ENCODE measurements at places on chromosomes 7 and 10. TPM values are rescaled to one million over a fixed set of nuclear protein-coding genes. Genes with fewer than 3 reads are reported as not detected.

GRCh38 chr10:54487743-54488142, 313.3 kb downstream of the PCDH15 start:
- DNase-seq: no peak
- H3K4me3 ChIP-seq: no peak overlapping the region
- no peaks in the 10 kb centered on the region for H3K36me3 ChIP-seq
- no peaks in the 10 kb centered on the region for H3K4me1 ChIP-seq
- H3K27ac ChIP-seq: no peak overlapping the region
- no peaks in the 10 kb centered on the region for H3K27me3 ChIP-seq

GRCh38 chr7:134948736-134949135, 37.6 kb upstream of the AGBL3 start:
- no peak overlapping the region for H3K4me3 ChIP-seq
- no peaks in the 10 kb centered on the region for H3K4me1 ChIP-seq
- peaks cover 1% of the 10 kb centered on the region for H3K27me3 ChIP-seq

DNA sequence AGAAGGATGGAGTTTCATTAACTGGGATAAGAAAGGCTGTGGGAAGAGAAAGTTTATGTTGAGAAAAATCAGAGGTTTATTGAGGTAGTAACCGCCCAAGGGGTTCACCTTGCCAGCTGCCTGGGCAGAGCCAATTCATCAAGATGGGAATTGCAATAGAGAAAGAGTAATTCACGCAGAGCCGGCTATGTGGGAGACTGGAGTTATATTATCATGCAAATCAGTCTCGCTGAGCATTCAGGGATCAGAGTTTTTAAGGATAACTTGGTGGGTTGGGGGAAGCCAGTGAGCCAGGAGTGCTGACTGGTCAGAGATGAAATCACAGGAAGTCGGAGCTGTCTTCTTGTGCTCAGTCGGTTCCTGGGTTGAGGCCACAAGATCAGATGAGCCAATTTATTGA, 70.6 kb downstream of the MALRD1 start:
- no peak overlapping the region for H3K4me3 ChIP-seq
- DNase-seq: peak; percentile 47
- H3K36me3 ChIP-seq: no peaks in the 10 kb centered on the region
- peaks cover 7% of the 10 kb centered on the region for H3K4me1 ChIP-seq
- no peak overlapping the region for H3K27ac ChIP-seq

GRCh38 chr7:2143981-2144595, 88.7 kb downstream of the MAD1L1 start:
- H3K36me3 ChIP-seq: peaks cover 8% of the 10 kb centered on the region
- no peak overlapping the region for H3K27ac ChIP-seq

DNA sequence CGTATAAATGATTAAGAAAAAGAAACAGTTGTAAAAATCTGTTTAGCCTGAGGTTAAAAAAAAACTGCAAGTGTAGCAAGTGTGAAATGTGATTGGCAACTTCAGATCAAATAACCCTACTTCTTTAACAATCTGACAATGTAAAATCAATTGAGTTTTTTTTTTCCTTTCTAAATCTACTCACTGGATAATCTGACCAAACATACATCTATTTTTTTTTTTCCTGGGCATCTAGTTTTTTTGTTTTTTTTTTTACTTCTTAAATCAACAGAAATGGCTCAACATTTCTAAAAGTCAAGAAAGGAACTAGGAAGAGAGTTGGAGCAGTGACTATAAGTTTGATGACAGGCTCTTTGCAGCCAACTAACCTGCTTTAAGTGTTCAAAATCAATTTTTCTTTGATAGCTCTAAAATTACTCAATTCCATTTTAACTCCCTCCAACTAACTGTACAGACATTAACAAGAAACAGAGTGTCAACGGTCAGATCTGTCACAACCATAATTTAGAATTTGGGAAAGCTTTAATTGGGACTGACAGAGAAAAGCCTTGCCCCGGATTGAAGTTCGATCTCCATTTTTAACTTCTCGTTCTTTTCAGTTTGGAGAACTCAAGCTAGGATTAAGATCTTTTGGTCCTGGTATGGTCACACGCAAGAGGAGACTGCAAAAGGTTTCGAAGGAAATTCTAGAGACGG, 1.2 kb downstream of the ARL3 start:
- peaks cover 7% of the 10 kb centered on the region for H3K4me1 ChIP-seq
- DNase-seq: no peak
- no peaks in the 10 kb centered on the region for H3K36me3 ChIP-seq
- H3K27me3 ChIP-seq: no peaks in the 10 kb centered on the region

- no peak overlapping the region for H3K4me3 ChIP-seq
- H3K27ac ChIP-seq: no peak overlapping the region
- H3K36me3 ChIP-seq: no peaks in the 10 kb centered on the region
Measured at GRCh38 chr10:49055221-49055849, 60.0 kb downstream of the VSTM4 start.

GRCh38 chr10:6751363-6751762, 171.3 kb upstream of the PRKCQ start:
- no peaks in the 10 kb centered on the region for H3K27me3 ChIP-seq
- DNase-seq: no peak
- H3K27ac ChIP-seq: no peak overlapping the region
- no peaks in the 10 kb centered on the region for H3K36me3 ChIP-seq
- H3K4me1 ChIP-seq: no peaks in the 10 kb centered on the region

- no peaks in the 10 kb centered on the region for H3K4me1 ChIP-seq
- H3K4me3 ChIP-seq: no peak overlapping the region
- no peaks in the 10 kb centered on the region for H3K27me3 ChIP-seq
- H3K27ac ChIP-seq: no peak overlapping the region
- DNase-seq: no peak
Measured at GRCh38 chr10:28385748-28386502, 83.1 kb upstream of the MPP7 start.

GRCh38 chr7:36522453-36523007, 132.9 kb downstream of the ANLN start:
- H3K4me1 ChIP-seq: no peaks in the 10 kb centered on the region
- H3K27me3 ChIP-seq: no peaks in the 10 kb centered on the region
- no peaks in the 10 kb centered on the region for H3K36me3 ChIP-seq
- no peak overlapping the region for H3K27ac ChIP-seq
- no peak for DNase-seq

DNA sequence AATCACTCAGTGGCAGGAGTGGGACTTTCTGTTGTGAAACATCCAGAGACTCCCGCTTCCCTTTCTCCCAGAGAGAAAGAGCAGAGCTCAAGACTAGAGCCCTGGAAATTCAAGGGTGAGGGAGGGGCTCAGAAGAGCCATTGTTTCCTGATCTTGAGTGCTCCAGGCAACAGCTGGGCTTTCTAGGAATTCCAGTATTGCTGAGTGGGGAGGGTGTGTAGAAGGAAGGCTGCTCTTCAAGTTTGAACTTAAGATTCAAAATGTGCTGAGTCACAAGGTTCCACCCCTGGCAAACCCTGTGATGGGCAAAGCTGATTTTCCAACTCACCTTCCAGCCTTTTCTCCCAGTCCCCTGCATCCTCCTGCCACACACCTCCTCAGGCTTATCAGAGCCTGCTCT, 42.3 kb upstream of the MSRB2 start:
- no peak overlapping the region for H3K4me3 ChIP-seq
- no peaks in the 10 kb centered on the region for H3K36me3 ChIP-seq
- H3K27ac ChIP-seq: no peak overlapping the region
- peaks cover 21% of the 10 kb centered on the region for H3K4me1 ChIP-seq

GRCh38 chr10:94760586-94761178, 1.8 kb upstream of the CYP2C19 start:
- H3K36me3 ChIP-seq: no peaks in the 10 kb centered on the region
- no peak overlapping the region for H3K4me3 ChIP-seq
- no peak for DNase-seq
- H3K27me3 ChIP-seq: no peaks in the 10 kb centered on the region

DNA sequence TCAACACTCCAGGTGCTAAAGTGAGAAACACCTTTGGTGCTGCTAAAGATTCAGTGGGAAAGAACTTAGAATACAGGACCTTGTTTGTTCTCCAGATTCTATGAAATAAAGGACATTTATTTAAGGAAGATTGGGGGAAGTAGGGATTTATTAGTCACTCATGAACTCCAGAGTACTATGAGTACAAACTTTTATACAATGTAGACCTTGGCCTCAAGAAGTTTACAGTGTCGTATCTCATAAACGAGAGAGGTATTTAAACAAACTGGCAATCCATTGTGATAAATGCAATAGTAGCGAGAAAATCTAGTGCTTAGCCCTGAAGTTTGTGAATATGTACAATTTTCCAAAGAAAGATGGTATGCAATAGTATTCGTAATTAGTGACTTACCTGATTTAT, 59.1 kb downstream of the TES start:
- H3K27ac ChIP-seq: no peak overlapping the region
- DNase-seq: no peak
- no peaks in the 10 kb centered on the region for H3K36me3 ChIP-seq
- H3K27me3 ChIP-seq: no peaks in the 10 kb centered on the region

GRCh38 chr10:113982296-113982695, 61.4 kb upstream of the ADRB1 start:
- no peaks in the 10 kb centered on the region for H3K36me3 ChIP-seq
- H3K4me3 ChIP-seq: no peak overlapping the region
- DNase-seq: no peak
- H3K4me1 ChIP-seq: peaks cover 2% of the 10 kb centered on the region

GRCh38 chr7:82105463-82105862, 335.6 kb upstream of the HGF start:
- H3K27ac ChIP-seq: no peak overlapping the region
- no peak for DNase-seq
- no peak overlapping the region for H3K4me3 ChIP-seq
- H3K27me3 ChIP-seq: no peaks in the 10 kb centered on the region
- no peaks in the 10 kb centered on the region for H3K36me3 ChIP-seq
- H3K4me1 ChIP-seq: no peaks in the 10 kb centered on the region

DNA sequence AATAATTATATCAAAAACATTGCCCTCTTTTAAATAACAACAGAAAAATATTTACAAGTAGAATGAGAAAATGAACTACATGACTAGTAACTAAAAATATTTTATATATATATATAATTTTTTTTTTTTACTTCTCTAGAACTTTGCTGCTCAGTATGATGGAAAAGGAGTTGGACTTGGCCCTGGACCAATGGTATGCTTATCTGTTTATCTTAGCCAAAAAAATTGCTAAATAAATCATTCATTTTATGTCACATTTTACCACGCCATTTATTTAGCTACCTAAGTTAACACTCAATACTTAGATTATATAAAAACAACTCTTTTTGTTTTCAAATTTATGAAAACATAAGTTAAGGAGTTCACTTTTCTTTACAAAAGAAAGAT, 6.7 kb downstream of the COL1A2 start:
- H3K27me3 ChIP-seq: no peaks in the 10 kb centered on the region
- H3K36me3 ChIP-seq: peaks cover 20% of the 10 kb centered on the region
- DNase-seq: no peak

GRCh38 chr7:107268594-107268993, 99.8 kb downstream of the HBP1 start:
- no peaks in the 10 kb centered on the region for H3K36me3 ChIP-seq
- H3K4me3 ChIP-seq: no peak overlapping the region
- no peaks in the 10 kb centered on the region for H3K4me1 ChIP-seq
- no peak for DNase-seq
- H3K27me3 ChIP-seq: no peaks in the 10 kb centered on the region

GRCh38 chr7:104135760-104136558, 71.9 kb downstream of the ORC5 start:
- no peaks in the 10 kb centered on the region for H3K4me1 ChIP-seq
- H3K27me3 ChIP-seq: no peaks in the 10 kb centered on the region
- peaks cover 14% of the 10 kb centered on the region for H3K36me3 ChIP-seq
- no peak overlapping the region for H3K4me3 ChIP-seq

DNA sequence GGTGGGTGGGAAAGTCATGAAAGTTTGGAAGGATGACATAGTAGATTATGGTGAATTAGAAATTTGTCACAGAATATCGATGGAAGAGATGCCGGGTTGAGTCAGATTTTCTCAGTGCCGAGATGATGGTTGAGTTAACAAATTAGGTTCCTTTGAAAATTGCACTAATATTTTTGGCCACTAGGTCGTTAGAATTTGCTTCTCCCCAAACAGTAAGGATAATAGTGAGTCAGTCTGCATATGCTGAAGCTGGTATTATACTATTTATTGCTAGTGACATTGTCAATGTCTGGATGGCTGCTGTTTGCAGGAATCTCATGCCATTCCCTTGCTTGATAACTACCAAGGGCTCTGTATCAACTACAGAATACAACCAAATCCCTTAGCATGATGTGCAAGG, 37.7 kb upstream of the MINDY3 start:
- H3K4me3 ChIP-seq: no peak overlapping the region
- H3K36me3 ChIP-seq: no peaks in the 10 kb centered on the region
- H3K27me3 ChIP-seq: no peaks in the 10 kb centered on the region
- no peak overlapping the region for H3K27ac ChIP-seq

- no peaks in the 10 kb centered on the region for H3K36me3 ChIP-seq
- no peak overlapping the region for H3K27ac ChIP-seq
Measured at GRCh38 chr10:17354781-17355180, 99.6 kb downstream of the ST8SIA6 start.

DNA sequence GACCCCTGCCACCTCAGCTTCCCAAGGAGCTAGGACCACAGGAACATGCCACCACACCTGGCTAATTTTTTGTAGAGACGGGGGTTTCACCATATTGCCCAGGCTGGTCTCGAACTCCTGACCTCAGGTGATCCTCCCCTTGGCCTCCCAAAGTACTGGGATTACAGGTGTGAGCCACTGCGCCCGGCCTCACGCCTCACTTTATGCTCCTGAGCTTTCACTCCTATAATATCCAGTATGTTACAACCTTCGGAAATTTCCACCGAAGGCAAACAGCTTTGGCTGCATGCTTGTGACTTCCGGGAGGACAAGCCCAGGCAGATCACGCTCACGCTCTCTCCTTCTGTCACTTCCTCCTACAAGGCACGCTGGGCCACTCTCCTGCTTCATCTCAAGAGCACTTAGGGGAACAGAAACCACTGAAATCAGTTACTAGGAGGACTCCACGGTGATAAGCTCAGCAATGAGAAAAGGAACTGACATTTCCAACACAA, 4.4 kb upstream of the MAD1L1 start:
- H3K4me3 ChIP-seq: no peak overlapping the region
- peaks cover 37% of the 10 kb centered on the region for H3K36me3 ChIP-seq
- H3K4me1 ChIP-seq: no peaks in the 10 kb centered on the region
- no peaks in the 10 kb centered on the region for H3K27me3 ChIP-seq

GRCh38 chr10:129446183-129446581, 20.9 kb upstream of the MGMT start:
- no peak overlapping the region for H3K4me3 ChIP-seq
- DNase-seq: no peak
- no peaks in the 10 kb centered on the region for H3K4me1 ChIP-seq
- no peaks in the 10 kb centered on the region for H3K36me3 ChIP-seq

GRCh38 chr10:19816411-19817230, at the start of gene PLXDC2:
TSS of gene PLXDC2 (plus strand) at chr10:19816432.
- no peaks in the 10 kb centered on the region for H3K27me3 ChIP-seq
- peak within 1 kb of the TSS; percentile 91 for H3K4me3 ChIP-seq
- peak within 1 kb of the TSS; percentile 73 for H3K27ac ChIP-seq
- peaks cover 4% of the 10 kb centered on the region for H3K36me3 ChIP-seq
- peaks cover 3% of the 10 kb centered on the region for H3K4me1 ChIP-seq

The WDFY4 gene
- total RNA-seq: not detected

The PTF1A gene
- total RNA-seq: not detected

The MAD1L1 gene
- total RNA-seq: 38.8 TPM

The TDRD1 gene
- total RNA-seq: 0.92 TPM

The VSTM2A gene
- total RNA-seq: 0.58 TPM

The FGL2 gene
- not detected for total RNA-seq

The CACNA2D1 gene
- total RNA-seq: 27.3 TPM

The HTRA1 gene
- total RNA-seq: 15.8 TPM

The CPA2 gene
- 0.31 TPM for total RNA-seq

The ZNF485 gene
- total RNA-seq: 8.2 TPM

The AASS gene
- total RNA-seq: 394 TPM

The SLC26A4 gene
- 0.35 TPM for total RNA-seq

The MYL10 gene
- total RNA-seq: 0.44 TPM

The ACTL6B gene
- 2.1 TPM for total RNA-seq

The FAM25C gene
- total RNA-seq: not detected

The PRKAR2B gene
- total RNA-seq: 37.0 TPM

The ITIH5 gene
- 7.6 TPM for total RNA-seq

Measured in H1 (cell line).